ENCODE measurements at places on chromosomes 12 and 14.
A peak's percentile ranks its signal among the peaks of the same experiment; 100 is the strongest.

- peaks cover 8% of the 10 kb centered on the region for H3K4me1 ChIP-seq
- H3K27ac ChIP-seq = no peak overlapping the region
- no peak overlapping the region for H3K4me3 ChIP-seq
- DNase-seq = no peak
- no peaks in the 10 kb centered on the region for H3K27me3 ChIP-seq
These were observed 203.7 kb downstream of the ETV6 start for GRCh38 chr12:11853126-11853525.

- peaks cover 3% of the 10 kb centered on the region for H3K36me3 ChIP-seq
- peak overlapping the region; percentile 78 for H3K27ac ChIP-seq
These were observed 25.3 kb downstream of the DDHD1 start for GRCh38 chr14:53127832-53128231.

GRCh38 chr14:42149609-42150261, 543.1 kb downstream of the LRFN5 start:
- no peaks in the 10 kb centered on the region for H3K4me1 ChIP-seq
- no peaks in the 10 kb centered on the region for H3K27me3 ChIP-seq
- DNase-seq = no peak
- no peaks in the 10 kb centered on the region for H3K36me3 ChIP-seq
- no peak overlapping the region for H3K4me3 ChIP-seq

- peaks cover 11% of the 10 kb centered on the region for H3K27me3 ChIP-seq
- no peaks in the 10 kb centered on the region for H3K36me3 ChIP-seq
- no peaks in the 10 kb centered on the region for H3K4me1 ChIP-seq
- no peak for DNase-seq
- H3K4me3 ChIP-seq = no peak overlapping the region
These were observed 16.5 kb upstream of the IFT81 start for GRCh38 chr12:110107369-110108281.

GRCh38 chr12:108649126-108649525, 15.4 kb upstream of the SELPLG start:
- peaks cover 7% of the 10 kb centered on the region for H3K36me3 ChIP-seq
- H3K27me3 ChIP-seq = no peaks in the 10 kb centered on the region
- H3K4me3 ChIP-seq = no peak overlapping the region
- peaks cover 10% of the 10 kb centered on the region for H3K4me1 ChIP-seq
- no peak overlapping the region for H3K27ac ChIP-seq

GRCh38 chr14:73794146-73794545, 57.5 kb upstream of the PTGR2 start:
- H3K4me3 ChIP-seq = no peak overlapping the region
- peaks cover 7% of the 10 kb centered on the region for H3K4me1 ChIP-seq
- no peak overlapping the region for H3K27ac ChIP-seq
- no peaks in the 10 kb centered on the region for H3K27me3 ChIP-seq
- peaks cover 2% of the 10 kb centered on the region for H3K36me3 ChIP-seq

DNA sequence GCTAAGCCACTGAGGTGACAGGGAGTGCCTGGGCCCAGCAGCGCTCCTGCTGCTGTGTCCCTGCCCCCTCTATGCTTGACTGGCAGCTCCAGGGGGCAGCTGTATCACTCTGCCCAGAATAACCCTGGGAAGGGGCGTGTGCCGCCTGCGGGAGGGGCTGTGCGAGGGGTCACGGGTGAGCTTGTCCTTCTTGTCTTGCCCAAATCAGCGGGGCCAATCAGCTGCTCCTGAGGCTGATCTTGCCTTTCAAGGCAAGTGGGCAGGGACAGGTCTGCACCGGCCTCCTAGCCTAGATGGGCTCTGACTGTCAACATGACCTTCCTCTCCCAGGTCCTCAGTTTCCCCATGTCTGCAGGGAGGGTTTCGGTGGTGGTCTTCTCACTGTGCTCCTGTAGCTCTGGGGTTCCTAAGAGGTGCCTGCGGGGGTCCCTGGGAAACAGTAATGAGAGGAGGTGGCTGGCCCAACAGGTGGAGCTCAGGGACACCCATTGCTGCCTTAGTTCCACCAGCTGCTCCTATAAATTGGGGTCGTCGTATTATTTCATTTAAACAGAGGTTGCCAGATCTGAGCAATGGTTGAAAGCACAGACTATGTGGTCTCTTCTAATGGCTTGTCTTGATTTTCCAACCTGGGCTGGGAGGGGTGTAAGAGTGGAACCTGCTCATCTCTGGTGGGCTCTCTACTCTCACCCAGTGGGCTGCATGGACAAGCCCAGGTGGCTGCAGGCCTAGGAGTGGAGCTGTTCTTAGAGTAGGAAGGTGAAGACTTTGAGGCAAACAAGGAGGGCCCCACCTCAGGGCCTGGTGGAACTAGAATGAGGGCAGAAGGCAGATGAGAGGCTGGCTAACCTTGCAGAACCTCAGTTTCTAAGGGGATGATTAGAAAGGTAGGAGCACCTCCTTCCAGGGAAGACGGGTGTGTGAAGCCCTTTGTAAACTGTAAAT, 11.7 kb downstream of the RTL1 start:
- no peak for DNase-seq
- H3K36me3 ChIP-seq = no peaks in the 10 kb centered on the region
- H3K4me3 ChIP-seq = no peak overlapping the region
- H3K27me3 ChIP-seq = peaks cover 61% of the 10 kb centered on the region
- no peak overlapping the region for H3K27ac ChIP-seq
- no peaks in the 10 kb centered on the region for H3K4me1 ChIP-seq

- peaks cover 2% of the 10 kb centered on the region for H3K36me3 ChIP-seq
- no peaks in the 10 kb centered on the region for H3K27me3 ChIP-seq
- DNase-seq = no peak
- no peaks in the 10 kb centered on the region for H3K4me1 ChIP-seq
- no peak overlapping the region for H3K27ac ChIP-seq
These were observed 18.8 kb downstream of the CEP170B start for GRCh38 chr14:104883681-104884361.

DNA sequence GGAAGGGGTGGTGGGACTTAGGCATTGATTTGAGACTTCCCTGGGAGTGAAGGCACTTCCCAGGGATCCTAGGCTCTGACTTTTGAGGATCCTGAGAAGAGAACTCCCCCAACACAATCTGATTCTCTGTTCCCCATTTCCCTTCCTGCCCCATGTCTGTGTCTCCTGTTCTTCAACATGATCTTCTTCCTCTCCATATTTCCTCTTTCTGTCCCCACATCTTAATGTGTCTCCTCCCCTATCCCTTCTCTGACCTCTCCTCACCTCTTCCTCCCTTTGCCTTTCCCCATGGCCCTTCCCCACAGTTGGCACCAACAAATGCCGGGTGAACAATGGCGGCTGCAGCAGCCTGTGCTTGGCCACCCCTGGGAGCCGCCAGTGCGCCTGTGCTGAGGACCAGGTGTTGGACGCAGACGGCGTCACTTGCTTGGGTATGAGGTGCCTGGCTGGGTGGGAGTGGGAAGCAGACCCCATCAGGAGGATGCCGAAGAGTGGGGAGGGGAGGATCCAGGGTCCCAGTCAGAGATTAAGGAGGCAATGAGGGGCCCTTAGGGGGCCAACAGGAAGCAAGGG, 15.2 kb upstream of the LRP1-AS start:
- no peak for DNase-seq
- peaks cover 7% of the 10 kb centered on the region for H3K4me1 ChIP-seq
- H3K4me3 ChIP-seq = no peak overlapping the region
- H3K36me3 ChIP-seq = no peaks in the 10 kb centered on the region
- no peak overlapping the region for H3K27ac ChIP-seq
- peaks cover 11% of the 10 kb centered on the region for H3K27me3 ChIP-seq

DNA sequence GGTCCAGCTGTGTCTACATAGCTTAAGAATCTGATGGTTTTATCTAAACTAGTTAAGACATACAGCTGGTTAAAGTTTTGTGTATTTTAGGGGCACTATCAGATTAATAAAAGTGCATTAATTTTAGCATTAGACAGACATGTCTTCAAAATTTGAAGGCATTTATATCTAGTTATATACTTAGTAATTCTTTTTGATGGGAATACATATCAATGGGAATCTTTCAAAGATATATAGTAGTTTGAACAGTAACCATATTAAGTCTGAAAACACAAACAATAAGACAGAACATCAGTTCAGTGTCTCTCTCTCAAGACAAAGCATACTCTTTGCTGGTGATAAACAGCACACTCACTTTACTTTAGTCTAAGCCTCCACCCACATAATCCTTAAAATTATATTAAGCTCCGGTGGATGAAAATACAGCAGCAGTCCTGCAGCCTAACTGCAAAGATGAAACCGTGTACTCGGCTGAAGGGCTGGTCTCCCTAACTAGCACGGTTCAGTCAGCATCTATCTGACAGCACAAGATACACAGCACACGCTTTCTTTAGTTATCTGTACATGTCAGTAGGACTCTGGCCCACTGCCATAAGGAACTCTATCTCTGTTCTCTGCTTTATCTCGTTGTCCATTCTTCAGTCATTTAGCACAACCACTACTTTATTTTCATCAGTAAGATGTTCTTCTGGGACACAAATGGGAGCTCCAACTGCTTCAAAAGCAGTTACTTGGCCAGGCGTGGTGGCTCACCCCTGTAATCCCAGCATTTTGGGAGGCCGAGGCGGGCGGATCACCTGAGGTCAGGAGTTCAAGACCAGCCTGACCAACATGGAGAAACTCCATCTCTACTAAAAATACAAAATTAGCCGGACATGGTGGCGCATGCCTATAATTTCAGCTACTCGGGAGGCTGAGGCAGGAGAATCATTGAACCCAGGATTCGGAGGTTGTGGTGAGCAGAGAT, 80.5 kb downstream of the MED13L start:
- no peak overlapping the region for H3K4me3 ChIP-seq
- no peaks in the 10 kb centered on the region for H3K27me3 ChIP-seq
- no peak for DNase-seq

- no peaks in the 10 kb centered on the region for H3K27me3 ChIP-seq
- peaks cover 17% of the 10 kb centered on the region for H3K4me1 ChIP-seq
- H3K27ac ChIP-seq = peak within 1 kb of the TSS; percentile 71
- peak within 1 kb of the TSS; percentile 85 for H3K4me3 ChIP-seq
- DNase-seq = no peak
These were observed at the start of gene RAB15 for GRCh38 chr14:64971943-64972791. Gene RAB15 (minus strand): TSS chr14:64972336. CDS start chr14:64972076, 260 bp downstream.

GRCh38 chr12:49111206-49111605, 559 bp upstream of the LMBR1L start:
- H3K36me3 ChIP-seq = peaks cover 8% of the 10 kb centered on the region
- H3K4me3 ChIP-seq = peak overlapping the region; percentile 99
- H3K4me1 ChIP-seq = peaks cover 33% of the 10 kb centered on the region
- no peak for DNase-seq
- peak overlapping the region; percentile 99 for H3K27ac ChIP-seq

DNA sequence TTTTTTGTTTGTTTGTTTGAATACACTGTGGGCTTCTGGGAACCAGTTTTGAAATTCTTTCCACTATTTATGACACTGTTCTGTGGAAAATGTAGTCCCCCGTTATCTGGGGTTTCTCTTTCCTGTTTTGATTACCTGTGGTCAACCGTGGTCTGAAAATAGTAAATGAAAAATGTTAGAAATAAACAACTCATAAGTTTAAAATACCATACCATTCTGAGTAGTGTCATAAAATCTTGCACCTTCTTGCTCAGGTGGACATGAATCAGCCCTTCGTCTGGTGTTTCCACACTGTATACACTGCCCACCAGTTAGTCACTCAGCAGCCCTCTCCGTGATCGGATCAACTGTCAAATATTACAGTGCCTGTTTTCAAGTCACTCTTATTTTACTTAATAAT, 5.1 kb upstream of the PAPOLA start:
- DNase-seq = no peak
- H3K36me3 ChIP-seq = peaks cover 2% of the 10 kb centered on the region
- peaks cover 15% of the 10 kb centered on the region for H3K4me1 ChIP-seq
- H3K4me3 ChIP-seq = no peak overlapping the region
- no peak overlapping the region for H3K27ac ChIP-seq
- peaks cover 49% of the 10 kb centered on the region for H3K27me3 ChIP-seq

- peaks cover 15% of the 10 kb centered on the region for H3K4me1 ChIP-seq
- peaks cover 3% of the 10 kb centered on the region for H3K36me3 ChIP-seq
- peaks cover 53% of the 10 kb centered on the region for H3K27me3 ChIP-seq
- peak; percentile 69 for DNase-seq
- no peak overlapping the region for H3K27ac ChIP-seq
- H3K4me3 ChIP-seq = peak overlapping the region; percentile 51
These were observed 18.0 kb upstream of the CACNA1C start for GRCh38 chr12:2034633-2035430.

DNA sequence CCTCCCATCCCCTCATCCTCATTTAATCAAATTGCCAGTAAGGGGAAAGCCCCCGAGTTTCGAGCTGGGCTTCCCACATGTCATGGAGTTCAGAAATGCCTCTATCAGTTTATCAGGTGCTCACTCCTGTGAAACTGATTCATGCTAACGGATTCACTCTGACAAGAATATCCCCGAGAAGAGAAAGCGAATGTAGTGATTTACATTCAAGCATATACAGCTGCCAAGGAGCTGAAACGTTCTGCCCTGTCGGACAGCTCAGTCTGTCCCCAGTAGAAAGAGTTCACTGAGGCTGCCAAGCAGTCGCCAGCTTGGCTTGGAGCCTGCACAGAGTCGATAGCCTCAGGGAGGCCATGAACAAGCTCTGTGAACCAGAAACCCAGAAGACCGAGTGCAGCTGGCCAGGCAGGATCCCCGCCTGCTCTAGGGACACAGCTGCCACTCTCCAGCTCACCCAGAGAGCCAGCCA, 88.4 kb downstream of the TMCC3 start:
- H3K27ac ChIP-seq = no peak overlapping the region
- no peaks in the 10 kb centered on the region for H3K36me3 ChIP-seq
- no peak for DNase-seq
- no peak overlapping the region for H3K4me3 ChIP-seq
- H3K4me1 ChIP-seq = no peaks in the 10 kb centered on the region

- no peak for DNase-seq
- H3K4me3 ChIP-seq = no peak overlapping the region
- H3K27ac ChIP-seq = no peak overlapping the region
These were observed 96.8 kb downstream of the LGR5 start for GRCh38 chr12:71536279-71536938.

DNA sequence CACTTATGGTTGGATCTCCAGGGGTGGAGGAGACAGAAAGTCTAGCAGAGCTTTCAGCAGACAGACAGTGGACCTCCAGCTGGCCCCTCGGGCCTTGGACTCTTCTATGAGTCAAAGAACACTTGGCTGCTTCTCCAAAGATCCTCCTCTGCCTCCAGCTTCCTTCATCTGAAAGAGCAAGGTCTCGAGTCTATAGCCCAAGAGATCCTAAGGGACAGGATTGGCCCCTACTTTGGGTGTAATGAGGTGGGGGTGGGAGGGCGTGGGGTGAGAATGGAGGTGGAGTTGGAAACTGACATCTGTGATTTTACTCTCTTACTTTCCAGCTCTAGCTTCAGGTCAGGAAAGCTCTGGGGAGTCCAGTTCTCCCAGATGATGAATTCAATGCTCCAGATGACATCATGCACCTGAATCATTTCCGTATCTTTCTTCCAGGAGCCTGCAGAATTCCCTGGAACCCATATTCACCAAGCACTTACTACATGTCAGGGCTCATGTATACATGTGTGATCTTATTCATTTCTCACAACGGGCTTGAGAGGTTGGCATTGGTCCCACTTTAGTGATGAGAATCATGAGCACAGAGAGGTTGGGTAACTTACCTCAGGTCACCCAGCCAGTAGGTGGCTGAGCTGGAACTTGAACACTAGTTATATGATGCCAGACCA, 10.2 kb upstream of the PGF start:
- no peak overlapping the region for H3K27ac ChIP-seq
- H3K27me3 ChIP-seq = peaks cover 29% of the 10 kb centered on the region
- no peaks in the 10 kb centered on the region for H3K4me1 ChIP-seq
- no peak for DNase-seq

All from central memory CD8-positive, alpha-beta T cell (primary cell).